ENCODE measurements at places on chromosomes 6 and 20.
A peak's percentile ranks its signal among the peaks of the same experiment; 100 is the strongest.

GRCh38 chr20:19758133-19758500 is at the start of gene RIN2:
TSS of gene RIN2 (plus strand) at chr20:19758258. CDS start at chr20:19889602, 131,344 bp downstream.
- no peak for DNase-seq

- DNase-seq = no peak
Observed at GRCh38 chr20:19691125-19691524, 66.9 kb upstream of the RIN2 start.

- DNase-seq = peak; percentile 70
Observed at GRCh38 chr6:14396826-14397517, 279.4 kb downstream of the CD83 start.

DNA sequence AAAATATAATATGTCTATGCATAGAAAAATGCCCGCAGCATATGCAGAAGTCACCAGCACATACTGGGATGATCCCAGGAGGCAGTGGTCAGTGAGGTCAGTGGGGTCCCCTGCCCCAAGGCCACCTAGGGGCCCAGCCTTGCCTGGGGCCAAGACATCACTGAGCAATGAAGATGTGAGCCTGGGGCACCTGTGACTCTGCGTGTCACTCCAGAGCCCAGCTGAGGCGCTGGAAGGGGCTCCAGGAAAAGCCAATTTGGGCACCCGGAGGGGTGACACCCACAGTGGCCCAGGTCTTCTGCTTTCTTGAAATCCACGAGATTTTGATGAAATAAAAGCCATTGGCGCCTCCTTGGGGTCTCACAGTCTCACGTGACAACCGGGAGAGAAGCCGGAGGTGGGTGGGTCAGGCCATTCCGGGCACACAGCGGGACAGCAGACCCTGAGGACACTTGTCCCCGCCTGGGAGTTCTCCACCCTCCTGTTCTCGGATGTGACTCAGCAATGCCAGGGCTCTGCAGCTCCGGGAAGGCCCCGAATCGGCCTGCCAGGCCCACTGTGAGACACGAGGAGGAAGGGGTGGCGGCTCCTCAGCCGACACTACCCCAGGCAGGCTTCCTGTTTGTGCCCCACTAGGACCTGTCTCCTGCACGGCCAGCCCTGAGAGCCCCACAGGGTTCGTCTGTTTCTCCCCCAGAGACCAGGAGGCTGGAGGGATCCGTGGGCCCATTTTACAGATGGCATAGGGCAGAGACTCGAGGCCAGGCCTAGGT is 24.4 kb upstream of the SLCO4A1 start:
- no peak for DNase-seq

DNA sequence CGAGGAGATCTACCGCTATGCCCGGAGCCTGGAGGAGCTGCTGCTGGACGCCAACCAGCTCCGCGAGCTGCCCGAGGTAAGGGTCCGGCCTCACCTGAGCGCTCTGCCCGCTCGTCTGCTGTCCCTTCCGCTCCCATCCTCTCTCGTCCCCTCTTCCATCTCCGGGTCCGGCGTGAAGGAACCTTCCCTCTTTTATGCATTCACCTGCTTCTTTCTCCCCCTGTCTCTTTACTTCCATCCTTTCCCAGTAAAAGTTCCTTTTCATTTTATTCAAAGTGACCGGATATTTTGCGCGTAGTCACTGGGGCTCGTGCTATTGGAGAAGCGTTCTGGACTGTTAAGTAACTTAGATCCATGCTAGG is 516 bp downstream of the LRRC1 start:
- no peak for DNase-seq

- DNase-seq = no peak
Observed at GRCh38 chr6:148874698-148875293, 128.0 kb downstream of the UST start.

DNA sequence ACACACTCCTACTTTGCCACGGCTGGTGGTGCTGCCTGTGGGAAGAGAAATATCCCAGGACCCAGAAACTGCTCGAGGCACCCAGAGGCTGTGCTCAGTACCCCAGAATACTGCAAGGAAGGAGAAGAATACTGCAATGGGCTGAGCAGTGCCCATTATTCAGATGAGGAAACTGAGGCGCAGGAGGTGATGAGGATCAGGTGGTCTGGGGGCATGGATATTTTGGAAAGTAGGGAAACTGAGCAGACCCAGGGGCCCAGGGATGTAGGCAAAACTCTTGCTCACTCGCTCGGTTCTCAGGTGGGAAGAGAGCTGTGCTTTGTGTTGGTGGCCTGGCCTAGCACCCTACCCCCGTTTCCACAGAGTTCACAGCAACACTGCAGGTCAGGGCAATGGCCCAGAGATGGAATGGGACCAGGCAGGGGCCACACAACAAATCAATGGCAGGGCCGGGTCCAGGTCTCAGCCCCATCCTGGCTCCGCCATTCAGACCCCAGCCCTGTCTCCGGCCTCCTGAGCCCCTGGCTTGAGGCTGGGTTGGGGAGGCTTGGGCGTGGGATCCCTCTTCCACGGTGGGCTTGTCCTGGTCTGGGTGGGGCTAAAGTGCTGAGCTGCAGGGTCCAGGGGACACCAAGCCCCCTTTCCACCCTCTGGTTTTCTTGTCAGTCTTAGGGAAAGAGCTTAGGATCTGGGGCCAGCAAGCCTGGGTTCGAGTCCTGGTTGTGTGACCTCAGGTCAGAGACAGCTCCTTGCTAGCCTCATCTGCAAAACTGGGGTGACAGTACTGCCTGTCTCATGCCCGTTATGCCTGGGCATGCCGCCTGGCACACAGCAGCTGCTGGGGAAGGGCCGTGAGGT is 33.9 kb downstream of the SUN5 start:
- peak; percentile 43 for DNase-seq

DNA sequence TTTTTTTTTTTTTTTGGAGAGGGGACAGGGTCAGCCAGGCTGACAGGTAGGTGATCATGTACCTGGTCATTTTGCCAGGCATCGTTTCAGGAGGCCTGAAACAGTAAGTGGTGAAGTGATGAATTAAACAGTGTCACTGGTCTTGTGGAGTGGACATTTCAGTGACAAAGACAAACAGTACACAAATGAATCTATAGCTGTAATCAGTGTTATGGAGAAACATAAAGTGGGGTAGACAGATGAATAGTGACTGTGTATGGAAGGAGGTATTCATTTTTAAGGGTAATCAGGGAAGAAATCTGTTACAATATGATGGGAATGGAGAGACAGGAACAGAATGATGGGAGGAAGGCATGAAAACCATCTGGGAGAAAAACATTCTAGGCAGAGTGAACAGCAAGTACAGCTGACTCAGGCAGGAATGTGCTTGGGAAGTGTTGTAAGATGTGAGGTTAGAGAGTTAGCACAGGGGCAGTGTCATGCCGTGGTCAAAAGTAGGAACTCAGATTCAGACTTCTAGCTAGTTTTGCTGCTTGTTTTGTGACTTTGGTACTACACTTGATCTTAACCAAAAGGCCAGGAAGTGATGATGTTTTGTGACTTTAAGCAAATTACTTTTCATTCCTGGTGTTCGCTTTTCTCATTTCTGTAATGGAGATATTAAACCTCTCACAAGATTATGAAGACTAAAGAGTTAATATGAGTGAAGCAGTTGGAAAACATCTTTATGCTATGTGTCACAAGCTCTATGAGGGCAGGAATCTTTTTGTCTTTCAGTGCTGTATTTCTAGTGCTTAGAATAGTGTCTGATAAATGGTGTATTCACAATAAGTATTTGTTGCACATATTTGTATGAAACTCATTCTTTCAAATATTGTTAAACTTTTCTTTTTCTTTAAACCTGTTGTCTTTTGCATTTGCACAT is 43.4 kb downstream of the QKI start:
- DNase-seq = peak; percentile 71

- peak; percentile 51 for DNase-seq
Observed at GRCh38 chr6:149942461-149942829, 631 bp downstream of the ULBP2 start.

GRCh38 chr6:106281088-106281487 is 44.5 kb downstream of the ATG5 start:
- no peak for DNase-seq

DNA sequence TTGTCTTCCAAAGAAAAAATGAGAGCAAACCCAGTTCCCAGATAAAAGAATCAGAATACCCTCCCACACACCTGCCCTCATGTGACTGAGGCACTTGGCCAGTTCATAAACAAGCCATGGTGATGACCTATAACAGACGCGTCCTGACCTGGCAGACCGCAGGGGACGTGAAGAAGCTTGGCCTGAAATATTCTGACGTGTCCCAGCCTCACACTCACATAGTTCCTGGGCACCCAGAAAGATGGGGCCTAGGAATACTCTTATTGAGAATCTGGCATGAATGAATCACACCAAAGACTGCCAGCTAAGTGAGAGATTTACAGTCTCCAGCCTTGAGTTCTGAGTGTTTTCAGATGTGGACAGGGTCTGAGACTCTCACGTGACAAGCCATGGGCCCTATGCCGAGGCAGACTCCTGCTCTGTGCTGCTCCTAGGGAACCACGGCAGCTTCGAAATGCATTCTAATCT is 17.2 kb upstream of the MAP3K4 start:
- no peak for DNase-seq

Data from islet precursor cell (in vitro differentiated cells).